ENCODE measurements at places on chromosomes 5 and 9.

GRCh38 chr9:76150013-76150412, 244.2 kb downstream of the RFK start:
- no peak for DNase-seq

DNA sequence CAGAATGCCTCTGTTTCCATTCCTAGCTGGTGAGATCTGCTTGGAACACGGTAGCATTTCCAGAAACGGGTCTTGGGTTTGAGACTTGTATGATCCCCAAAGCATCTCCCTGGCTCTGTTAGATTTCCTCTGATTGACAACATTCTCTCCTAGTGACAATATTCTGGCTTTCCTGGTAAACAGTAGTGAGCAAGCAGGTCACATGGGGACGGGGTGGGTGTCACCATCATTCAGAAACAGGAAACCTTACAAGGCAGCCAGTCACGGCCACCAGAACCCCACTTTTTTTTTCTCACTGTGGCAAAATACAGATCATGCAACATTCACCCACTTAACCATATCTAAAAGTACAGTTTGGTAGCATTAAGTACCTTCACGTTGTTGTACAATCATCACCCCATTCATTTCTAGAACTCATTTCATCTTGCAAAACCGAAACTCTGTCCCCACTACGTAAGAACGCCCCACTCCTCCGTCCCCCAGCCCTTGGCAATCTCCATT, 90.1 kb upstream of the LMX1B start:
- DNase-seq: no peak

DNA sequence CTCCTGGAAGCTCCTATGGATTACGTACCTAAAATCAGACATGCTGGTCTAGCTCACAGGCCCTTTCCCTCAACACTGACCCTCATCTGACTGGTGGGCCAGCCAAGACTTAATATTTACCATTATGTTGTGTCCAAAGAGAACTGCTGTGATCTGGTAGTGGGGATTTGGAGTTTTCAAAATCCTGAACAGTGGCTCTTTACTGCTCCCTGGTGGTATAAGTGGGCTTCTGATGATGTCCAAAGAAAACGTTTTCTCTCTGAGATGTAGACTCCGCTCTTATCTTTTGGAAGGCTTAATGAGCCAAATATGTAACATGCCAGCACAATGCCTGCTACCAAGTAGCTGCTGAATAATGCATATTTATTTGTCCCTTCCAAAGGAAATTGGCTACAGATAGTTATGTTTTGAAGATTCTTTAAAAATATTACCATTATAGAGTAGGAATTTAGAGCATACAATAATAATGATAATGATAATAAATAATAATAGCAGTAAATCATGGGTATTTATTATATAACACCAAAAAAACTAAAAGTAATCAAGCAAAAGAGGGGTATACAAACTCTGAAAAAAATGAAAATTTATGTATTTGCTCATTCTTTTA, 406.6 kb upstream of the TNC start:
- peak; percentile 55 for DNase-seq

GRCh38 chr5:98767581-98767980, 5.9 kb upstream of the RGMB start:
- no peak for DNase-seq

DNA sequence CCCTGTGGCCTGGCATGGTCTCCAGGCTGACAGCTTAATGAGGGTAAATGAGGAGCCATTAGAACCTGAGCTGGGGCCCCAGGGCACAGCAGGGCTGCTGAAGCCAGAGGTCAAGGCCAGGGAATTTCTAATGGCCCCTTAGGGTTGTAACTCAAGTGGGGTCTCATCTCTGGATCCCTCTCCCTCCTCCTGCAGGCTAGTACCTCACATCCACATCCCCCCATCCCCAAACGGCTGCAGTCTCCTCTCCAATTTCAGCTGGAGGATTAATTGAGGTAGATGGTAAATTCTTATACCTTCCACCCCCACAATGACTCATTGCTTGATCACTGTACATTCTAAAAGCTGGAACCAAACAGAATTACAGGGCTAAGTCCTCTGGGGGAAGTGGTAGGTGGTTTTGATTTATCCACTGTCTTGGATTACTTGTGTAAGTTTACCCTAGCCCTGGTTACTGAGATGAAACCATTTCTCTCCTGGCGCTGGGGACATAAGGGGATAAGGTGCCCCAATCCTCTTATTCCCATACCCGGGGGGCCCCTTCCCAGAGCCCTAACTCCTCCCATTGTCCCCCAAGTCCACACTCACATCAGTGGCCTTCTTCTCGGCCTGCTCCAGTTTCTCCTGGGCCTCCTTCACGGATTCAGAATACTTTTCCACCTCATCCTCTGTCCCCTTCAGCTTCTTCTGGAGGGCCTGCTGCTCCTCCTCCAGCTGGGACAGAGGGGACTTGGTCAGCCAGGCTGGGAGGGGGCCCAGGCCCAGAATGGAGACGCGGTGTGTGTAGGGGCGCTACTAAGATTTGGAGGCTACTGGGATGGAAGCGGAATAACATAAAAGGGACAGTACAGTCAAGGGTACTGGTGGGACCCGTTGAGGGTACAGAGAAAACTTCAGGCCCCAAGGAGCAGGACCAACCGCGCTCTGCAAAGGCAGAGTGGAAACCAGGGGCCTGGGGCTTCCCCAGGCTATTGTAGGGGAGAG, 875 bp downstream of the TPM2 start:
- DNase-seq: peak; percentile 82

DNA sequence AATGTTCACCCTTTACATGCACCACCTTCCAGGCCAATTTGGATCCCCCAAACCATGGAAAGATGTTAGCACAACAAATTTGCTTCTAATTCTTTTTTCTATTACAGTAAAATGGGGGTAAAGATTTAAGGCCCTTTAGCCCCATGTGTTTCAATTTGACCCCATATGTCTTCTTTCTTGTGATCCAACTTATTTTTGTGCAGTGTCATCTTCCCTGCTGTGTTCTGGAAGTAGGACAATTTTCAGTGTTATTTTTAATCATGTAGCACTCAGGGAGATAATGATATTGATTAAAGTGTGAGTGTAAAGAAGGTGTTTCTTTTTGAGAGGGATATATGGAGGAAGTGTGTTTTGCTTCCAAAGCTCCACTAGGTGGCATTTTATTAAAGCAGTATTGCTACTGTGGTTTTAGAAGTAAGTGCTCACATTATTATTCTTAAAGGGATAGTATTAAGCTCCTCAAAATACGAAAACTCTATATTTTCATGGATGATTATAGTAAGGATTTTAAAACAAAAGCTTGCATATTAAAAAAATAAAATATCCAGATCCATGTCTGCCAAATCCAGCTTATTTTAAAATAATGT, 118.7 kb upstream of the ATP10B start:
- DNase-seq: no peak

DNA sequence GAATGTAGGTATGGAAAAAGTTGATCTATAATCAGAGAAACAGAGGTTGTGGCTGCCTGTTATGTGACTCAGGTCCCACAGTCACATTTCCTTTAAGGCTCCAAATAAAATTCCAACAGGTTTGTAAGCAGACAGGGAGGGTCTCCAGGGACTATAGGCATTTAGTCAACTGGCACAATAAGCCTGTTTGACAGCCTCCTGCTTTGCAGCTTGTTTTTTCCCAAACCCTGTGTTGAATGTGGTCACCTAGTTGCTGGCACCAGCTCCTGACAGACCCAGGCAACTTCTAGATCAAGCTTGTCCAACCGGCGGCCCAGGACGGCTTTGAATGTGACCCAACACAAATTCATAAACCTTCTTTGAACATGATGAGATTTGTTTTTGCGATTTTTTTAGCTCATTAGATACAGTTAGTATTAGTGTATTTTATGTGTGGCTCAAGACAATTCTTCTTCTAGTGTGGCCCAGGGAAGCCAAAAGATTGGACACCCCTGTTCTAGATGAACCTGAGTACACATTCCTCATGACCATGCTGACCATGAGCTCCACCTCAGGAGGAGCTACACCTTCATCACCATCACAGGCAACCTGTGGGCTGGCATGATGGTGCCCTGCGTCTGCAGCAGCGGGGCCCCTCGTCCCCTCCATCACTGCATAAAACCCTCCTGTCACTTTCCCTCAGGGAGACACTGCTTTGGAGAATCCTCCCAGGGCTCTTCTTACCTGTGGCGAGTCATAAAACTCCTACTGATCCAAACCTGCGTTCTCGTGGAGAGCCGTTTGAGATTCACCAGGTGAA, 15.7 kb upstream of the GRHPR start:
- no peak for DNase-seq

GRCh38 chr9:104843644-104844240, 79.8 kb downstream of the NIPSNAP3B start:
- DNase-seq: no peak

DNA sequence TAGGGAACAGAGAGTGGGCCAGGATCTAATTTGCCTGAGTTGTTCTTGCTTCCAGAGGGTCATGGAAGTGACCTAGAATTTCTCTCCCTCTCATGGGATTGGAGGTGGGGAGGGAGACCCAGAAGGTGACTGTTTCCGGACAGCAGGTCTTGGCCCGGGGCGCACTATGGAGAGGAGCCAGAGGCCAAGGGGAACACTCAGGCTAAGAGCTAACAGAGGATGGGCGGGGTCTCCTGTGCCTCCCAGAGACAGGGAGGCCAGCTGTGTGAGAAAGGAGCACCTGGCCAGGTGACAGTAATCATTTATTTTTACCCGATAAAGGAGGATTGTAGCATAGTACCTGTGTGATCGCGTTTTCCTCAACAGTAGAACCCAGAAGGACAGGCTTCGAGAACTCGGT, 50.9 kb upstream of the ANKH start:
- DNase-seq: no peak

DNA sequence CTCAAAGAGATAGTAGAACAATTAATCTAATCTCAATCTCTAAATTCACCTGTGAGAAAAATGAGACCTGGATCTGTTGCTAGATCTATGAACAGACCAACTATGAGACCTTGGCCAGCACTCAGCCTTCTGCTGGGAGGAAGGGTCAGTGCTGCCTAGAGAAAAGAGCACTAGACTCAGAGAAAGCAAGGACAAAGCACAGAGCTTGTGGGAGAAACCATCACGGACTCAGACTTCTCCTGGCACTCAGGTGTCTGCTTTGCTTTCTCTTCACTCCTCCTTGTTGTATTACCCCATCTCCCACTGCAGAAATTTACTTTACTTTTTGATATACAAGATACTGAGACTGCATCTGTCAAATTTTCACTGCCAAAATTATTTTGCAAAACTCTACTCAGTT, 890.0 kb upstream of the NUDT12 start:
- no peak for DNase-seq

- no peak for DNase-seq
Measured at GRCh38 chr5:82417776-82418607, 139.8 kb upstream of the RPS23 start.

DNA sequence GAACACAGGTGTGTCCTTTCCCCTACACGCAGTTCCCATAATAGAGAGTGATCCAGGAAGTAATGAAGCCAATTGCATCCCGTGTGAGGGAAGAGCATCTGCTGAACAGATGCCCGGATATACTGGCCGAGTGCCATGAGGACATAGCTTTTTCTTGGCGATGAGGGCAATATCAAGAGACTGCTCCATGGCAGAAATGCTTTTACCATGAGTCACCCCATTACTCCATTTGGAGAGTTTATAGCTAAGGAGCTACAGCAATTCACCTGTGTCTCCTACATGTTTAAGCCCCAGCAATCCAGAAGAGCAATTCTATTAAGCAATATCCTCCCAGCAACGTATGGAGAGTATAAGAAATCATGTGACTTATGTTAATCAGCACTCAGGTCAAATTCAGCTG, 222.0 kb upstream of the KLF4 start:
- DNase-seq: peak; percentile 91

DNA sequence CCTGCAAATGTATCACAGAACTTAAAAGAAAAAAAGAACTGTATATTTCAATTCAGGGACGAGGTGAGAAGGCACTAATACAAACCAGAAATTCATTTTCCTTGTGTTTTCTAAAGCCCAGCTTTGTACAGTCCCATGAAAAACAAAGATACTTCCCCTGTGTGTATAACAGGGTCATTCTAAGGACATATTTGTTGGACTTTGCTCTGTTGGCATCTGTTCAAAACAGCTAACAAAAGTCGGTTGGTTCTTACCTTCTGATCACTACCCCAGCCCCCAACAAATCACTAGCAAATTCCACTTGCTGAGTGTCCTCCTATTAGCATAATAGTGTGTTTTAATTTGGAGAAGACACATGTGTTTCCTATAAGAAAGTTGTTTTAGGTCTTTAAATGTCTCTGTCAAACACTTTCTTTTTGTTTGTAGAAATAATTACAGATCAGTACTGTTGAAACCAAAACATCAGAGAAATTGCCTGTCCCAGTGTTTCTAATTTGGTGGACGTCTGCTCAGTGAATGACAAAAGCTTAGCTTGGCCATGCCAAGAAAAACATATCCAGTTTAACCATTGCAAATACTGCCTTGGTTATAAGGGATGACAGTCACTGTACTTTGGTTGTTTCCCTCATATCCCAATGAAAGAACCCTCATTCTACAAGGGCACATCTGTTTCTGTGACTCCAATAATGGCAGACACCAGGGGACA, 480.5 kb downstream of the EBF1 start:
- DNase-seq: no peak

DNA sequence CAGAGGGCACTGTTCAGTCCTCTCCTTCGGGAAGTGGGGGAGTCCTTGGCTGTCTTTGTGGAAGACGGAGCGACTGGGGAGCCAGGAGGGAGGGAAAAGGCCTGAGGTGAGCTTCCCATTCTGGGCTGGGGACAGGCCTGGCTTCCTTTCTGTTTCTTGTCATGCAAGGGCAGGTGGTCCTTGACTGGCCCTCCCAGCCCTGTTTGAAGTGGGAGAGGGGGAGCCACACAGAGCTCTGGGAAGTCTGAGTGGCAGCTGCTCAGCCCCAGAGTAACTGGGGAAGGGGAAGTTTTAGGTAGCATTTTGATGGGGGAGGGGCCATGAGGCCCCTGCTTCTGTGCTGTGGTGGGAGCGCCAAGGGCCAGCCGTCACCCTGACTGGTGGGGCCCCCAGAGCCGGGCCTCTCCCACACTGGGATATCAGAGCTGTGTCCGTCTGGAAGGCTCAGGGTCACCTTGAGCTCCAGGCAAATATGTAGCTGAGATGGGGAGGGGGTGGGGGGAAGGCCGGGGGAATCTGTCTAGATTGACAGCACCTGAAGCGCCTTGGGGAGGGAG, 6.5 kb downstream of the UNC5A start:
- DNase-seq: no peak

DNA sequence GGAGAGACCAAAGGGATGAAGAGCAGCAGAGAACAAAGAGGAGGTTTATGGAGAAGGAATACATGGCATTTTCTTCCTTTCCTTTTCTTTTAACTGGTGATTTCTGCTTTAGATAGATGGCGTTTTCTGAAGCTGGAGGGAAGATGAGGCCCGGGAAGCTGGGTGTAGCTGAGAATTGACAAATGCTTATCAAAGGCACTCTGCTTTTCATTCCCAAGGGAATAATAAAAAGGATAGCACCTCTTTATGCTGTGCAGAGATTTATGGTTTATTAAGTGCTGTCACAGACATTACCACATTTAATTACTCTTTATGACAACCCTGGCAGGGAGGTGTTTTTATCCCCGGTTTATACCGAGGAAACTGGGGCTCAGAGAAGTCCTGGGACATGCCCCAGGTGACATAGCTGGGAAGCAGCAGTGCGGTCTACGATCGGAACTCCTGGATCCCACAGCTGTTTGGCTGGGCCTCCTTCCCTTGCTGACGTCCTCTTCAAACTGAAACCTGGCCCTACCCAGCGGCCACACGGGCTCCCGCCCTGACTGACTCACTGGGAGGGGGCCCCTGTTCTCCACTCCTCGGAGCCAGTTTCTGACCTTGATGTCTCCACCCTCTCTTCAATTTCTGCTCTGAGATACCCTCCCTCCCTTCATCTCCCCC, 8.2 kb upstream of the EPB41L4B start:
- no peak for DNase-seq

Measured in HCEC 1CT (cell line).